ENCODE measurements at places on chromosomes 11 and 22.

- DNase-seq = no peak
Observed at GRCh38 chr11:76610871-76611475, 59.6 kb downstream of the LRRC32 start.

GRCh38 chr22:37043828-37044538 is 7.6 kb upstream of the KCTD17 start:
- peak; percentile 76 for DNase-seq

- peak; percentile 24 for DNase-seq
Observed at GRCh38 chr11:116970485-116971292, 127.5 kb downstream of the SIK3 start.

DNA sequence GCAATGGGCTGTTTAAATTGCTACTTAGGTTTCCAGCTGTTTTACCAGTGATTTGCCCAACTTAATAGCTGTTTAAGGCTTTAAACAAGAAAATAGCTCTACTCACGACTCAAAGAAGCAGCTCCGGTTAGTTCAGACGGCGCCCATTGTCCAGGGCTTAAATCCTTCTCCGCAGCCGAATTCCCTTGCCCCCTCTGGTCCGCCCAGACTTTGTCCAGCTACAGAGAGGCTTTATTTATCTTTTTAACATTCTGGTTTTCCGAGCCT is 20.9 kb upstream of the SCUBE1 start:
- no peak for DNase-seq

DNA sequence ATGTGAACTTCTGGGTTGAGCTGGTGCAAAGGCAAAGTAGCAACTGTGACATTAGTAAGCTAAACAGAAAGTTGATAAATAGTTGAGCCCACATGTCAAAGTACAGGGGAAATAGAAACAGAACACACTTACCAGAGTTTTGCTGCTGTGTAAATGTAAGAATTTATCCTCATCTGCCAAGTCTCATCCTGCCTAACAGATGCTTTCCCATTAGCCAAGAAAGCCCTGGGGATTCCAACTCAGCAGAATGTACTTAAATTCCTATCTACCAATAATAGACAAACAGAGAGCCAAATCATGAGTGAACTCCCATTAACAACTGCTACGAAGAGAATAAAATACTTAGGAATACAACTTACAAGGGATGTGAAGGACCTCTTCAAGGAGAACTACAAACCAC is 7.3 kb upstream of the OR51A2 start:
- DNase-seq = no peak

DNA sequence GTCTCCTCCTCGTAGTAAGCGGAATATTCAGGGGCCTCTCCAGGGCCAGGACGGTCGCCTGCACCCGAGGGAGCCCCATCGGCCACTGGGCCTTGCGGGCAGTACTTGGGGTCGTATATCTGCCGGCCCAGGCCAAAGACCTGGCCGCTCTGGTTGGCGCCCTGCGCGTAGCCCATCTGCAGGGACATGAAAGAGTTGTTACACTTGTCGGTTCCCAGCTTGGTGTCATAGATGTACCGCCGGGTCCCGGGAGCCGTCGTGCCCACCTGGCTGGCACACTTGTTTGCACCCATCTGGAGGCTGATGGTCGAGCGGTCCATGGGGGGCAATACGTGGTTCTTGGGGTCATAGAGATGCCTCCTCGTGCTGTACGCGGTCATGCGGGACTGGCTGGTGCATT is 19.4 kb upstream of the SPATA19 start:
- DNase-seq = no peak

GRCh38 chr11:11028017-11028692 is 170.3 kb upstream of the ZBED5 start:
- peak; percentile 88 for DNase-seq

- DNase-seq = no peak
Observed at GRCh38 chr11:74162681-74163467, 7.9 kb downstream of the C2CD3 start.

DNA sequence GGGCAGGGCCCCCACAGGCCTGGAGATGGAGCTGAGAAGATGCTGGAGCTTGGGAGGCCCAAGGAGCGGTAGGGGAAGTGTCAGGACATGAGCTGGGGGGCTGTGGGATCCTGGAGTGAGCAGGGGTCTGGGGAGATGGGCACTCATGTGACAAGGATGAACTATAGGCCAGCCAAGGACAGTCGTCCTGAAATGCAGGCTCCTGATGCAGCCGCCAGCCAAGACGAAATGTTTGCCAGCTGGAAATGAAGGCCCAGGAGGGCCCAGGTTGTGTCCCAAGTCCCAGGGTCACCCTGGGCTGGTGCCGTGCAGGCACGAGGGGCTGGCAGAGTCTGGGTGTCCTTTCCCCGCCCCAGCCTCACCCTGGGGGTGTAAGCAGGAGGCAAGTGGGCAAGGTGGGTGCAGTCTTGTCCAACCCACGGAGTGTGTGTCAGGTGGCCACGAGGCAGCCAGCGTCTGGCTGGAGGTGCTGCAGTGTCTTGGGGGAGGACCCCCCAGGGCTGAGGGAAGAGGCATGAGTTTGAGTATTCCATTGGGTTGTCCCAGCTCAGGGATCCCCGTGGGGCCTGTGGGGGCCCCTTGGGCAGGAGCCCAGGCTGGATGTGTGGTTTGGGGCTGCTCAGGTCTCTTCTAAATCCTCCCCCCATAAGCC is 21.4 kb downstream of the MRGPRG start:
- no peak for DNase-seq

GRCh38 chr11:119468511-119468910 is 45.5 kb upstream of the THY1 start:
- DNase-seq = no peak

- no peak for DNase-seq
Observed at GRCh38 chr11:6895010-6895409, 2.7 kb upstream of the OR2D2 start.

- no peak for DNase-seq
Observed at GRCh38 chr11:95170294-95170693, 60.7 kb downstream of the SESN3 start.

- DNase-seq = no peak
Observed at GRCh38 chr11:17751558-17751957, 17.0 kb downstream of the KCNC1 start.

DNA sequence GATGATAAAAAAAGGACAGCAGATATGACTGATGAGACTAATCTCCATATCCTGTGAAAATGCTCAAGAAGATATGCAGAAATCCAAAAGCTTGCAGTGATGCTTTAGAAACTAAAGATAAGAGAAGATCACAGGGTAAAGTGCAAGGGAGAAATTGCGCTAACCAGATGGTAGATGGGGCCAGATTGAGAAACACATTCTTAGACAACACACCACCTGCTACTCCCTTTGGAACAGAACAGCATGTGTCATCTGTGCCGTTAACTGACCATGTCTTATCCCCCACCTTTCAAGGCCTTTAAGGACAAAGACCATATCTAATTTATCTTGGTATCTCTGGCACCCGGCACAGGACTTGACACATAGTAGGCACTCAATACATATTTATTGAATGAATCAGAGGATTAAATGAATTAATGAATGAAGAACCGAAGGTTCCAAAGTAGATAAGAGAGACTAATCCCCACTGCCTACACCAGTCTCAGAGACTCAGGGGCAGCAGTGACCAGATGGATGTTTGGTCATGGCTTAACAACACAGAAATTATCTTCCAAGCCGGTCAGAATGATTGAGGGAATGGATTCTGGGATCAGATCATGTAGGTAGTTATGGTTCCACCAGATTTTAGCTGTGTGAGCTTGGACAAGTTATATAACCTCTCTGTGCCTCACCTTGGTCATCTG is 12.3 kb upstream of the P2RY2 start:
- no peak for DNase-seq

GRCh38 chr11:62710001-62710345 is 2.5 kb downstream of the GNG3 start:
- DNase-seq = peak; percentile 42

GRCh38 chr11:22982903-22983302 is 122.6 kb upstream of the CCDC179 start:
- no peak for DNase-seq

DNA sequence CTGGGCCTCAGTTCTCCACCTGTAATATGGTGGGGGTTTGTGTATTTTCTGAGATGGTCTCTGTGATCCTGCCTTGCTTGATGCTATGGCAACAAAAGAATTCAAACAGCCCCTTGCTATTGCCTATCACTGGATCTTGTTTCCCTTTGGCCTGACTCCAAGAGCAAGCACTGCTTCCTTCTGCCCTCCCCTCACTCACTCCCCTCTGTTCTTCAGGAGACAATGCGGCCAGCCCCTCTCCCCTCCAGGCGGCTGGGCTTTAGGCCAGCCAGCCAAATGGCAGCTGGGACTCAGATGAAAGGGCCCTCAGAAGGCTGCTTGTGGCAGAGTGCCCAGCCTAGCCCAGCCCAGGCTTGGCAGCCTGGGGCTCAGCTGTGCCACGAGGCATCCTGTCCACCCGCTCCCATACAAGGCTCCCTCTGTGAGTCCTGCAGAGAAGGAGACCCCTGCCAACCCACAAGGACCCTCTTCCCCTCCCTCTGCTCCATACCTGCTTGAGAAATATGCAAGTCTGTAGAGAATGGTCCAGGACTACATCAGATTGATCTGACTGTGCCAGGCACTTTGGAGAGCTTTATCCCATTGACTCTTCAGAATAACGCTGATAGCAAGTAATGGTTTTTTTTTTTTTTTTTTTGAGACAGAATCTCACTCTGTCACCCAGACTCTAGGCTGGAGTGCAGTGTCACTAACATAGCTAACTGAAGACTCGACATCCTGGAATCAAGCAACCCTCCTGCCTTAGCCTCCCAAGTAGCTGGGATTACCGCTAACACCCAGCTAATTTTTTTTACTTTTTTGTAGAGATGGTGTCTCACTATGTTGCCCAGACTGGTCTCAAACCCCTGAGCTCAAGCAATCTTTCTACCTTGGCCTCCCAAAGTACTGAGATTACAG is 7.6 kb upstream of the KCTD14 start:
- DNase-seq = no peak

DNA sequence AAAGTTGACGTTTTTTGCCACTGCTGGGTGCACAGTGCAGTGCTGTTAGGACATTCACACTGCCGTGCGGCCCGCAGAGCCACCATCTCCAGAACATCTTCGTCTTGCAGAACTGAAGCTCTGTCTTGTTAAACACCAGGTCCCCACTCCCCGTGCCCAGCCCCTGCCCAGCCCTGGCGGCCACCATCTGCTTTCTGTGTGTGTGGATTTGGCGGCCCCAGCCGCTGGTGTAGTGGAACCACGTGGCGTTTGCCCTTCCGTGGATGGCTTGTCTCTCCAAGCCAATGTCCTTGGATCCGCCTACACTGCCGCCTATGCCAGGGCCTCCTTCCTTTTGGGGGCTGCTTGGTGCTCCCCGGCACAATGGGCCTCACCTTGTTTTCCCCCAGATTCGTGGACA is 8.2 kb upstream of the MUC5AC start:
- no peak for DNase-seq

DNA sequence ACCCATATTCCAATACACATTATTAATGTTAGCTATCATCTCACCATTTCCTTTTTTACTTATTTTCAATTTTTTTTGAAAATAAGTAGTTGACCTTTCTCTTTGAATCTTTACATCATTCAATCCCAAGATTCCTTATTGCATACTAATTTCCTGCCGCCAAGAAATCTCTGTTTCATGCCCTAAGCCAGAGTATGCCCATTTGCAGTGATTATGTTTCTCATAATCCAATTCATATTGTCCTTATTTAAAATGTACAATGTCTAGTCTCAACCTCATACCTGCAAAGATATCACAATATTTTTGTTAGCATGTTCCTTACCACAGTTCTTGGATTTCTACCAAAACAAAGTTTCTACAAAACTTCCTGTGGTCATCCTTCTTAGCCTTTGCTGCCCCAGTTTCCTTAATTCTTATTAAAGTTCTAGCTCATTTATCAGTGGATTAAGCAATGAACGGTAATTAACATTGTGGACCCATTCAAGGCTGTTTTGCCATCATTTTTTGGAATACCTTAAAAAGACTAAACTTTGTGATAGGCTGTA is 75.3 kb downstream of the CD44 start:
- DNase-seq = no peak

DNA sequence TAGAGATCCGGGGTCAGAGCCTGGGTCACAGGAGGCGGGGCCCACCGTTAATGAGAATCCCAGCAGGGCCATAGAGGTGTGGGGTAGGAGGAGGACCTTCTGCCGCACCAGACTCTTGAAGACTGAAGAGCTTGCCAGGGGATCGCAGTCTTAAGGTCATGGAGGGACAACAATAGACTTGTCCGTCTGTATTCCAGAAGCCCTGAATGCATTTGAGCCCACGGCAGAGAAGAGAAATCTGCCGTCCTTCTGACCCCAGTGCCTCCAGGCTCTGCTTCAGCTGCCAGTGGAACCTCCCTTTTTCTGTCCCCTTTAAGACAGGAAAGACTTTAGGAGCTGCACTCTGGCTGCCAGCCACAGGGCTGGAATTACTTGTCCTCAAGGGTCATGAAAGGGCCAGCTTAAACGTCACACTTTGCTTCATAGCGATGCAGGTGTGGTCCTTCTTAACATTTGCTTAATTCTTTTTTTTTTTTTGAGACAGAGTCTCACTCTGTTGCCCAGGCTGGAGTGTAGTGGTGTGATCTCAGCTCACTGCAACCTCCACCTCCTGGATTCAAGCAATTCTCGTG is 15.5 kb upstream of the ST3GAL4 start:
- DNase-seq = no peak

- no peak for DNase-seq
Observed at GRCh38 chr22:40107244-40107643, 70.5 kb upstream of the TNRC6B start.

GRCh38 chr11:61061081-61061826 is 41.0 kb upstream of the CD5 start:
- DNase-seq = peak; percentile 93

DNA sequence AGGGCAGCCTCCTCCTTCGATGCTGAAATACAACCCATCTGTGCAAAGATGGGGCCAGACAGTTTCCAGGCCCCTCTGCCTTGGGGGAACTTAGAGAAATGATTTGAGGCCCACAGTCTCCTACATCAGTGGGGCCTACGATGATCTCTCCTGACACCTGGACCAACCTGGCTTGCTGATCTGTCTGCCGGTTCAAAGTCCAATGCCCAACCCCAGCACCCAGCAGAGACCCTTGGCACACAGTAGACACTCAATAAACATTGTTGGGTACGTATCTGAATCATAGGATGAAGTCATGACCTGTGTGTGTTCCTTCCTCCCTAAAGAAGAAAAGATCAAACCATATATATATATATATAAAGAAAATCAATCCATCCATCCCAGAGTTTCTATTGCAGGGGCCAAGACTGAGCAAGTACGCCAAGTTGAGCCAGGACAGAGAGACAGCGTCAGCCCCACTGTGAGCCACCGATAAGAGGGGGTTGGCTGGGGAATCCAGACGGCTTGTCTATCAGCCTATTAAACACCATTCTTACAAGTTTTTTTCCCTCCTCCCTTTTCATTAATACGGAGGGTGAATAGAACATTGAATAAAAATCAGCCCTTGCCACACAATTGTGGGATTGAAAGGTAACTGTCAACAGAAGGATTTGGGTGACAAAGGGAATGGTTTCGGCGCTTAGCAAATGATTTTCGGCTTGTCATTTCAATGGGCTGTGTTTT is 244.1 kb downstream of the MN1 start:
- no peak for DNase-seq

- no peak for DNase-seq
Observed at GRCh38 chr22:22776121-22776520, 111.5 kb upstream of the IGLL5 start.

GRCh38 chr11:3745161-3745560 is 52.2 kb downstream of the NUP98 start:
- no peak for DNase-seq

All from activated CD4-positive, alpha-beta T cell treated with anti-CD3 and anti-CD28 coated beads for 36 hours (primary cell).